ENCODE measurements at places on chromosomes 2 and 18.

DNA sequence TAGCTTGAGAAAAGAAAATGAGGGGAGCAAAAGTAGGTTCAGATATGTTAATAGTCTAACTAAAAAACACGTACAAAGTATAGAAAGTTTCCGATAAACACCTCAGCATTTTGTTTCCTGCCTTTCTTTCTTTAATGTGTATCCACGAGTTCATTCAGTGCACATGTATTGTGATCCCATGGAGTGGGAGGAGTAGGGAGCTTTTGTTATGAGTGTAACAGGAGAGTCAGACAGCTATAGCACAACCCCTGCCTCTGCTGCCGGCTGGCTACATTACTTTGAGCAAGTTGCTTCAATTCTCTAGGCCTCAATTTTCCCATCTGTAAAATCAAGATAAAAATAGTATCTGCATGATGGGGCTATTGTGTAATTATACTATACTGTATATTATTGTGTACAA lies 249.2 kb upstream of the FIGN start:
- no peak for DNase-seq

- DNase-seq: no peak
These were observed 1.8 kb downstream of the C2orf76 start for GRCh38 chr2:119364798-119365197.

DNA sequence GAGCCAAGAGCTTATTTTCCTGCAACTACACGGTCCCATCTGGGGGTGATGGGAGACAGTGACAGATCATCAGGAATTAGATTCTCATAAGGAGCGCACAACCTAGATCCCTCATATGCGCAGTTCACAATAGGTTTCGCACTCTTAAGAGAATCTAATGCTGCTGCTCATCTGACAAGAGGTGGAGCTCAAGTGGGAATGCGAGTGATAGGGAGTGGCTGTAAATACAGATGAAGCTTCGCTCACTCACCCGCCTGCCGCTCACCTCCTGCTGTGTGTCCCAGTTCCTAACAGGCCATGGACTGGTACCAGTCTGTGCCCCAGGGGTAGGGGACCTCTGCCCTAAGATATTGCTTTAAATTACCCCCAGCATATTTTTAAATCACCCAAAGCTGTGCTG lies 10.8 kb downstream of the LRRFIP1 start:
- DNase-seq: no peak

- DNase-seq: no peak
These were observed 105.5 kb downstream of the FMNL2 start for GRCh38 chr2:152440460-152440859.

- no peak for DNase-seq
These were observed 4.4 kb downstream of the ANKRD29 start for GRCh38 chr18:23658285-23658684.

- DNase-seq: no peak
These were observed 210.0 kb downstream of the CDH2 start for GRCh38 chr18:27966881-27967280.

- no peak for DNase-seq
These were observed 151.8 kb downstream of the UBR3 start for GRCh38 chr2:169979025-169979424.

DNA sequence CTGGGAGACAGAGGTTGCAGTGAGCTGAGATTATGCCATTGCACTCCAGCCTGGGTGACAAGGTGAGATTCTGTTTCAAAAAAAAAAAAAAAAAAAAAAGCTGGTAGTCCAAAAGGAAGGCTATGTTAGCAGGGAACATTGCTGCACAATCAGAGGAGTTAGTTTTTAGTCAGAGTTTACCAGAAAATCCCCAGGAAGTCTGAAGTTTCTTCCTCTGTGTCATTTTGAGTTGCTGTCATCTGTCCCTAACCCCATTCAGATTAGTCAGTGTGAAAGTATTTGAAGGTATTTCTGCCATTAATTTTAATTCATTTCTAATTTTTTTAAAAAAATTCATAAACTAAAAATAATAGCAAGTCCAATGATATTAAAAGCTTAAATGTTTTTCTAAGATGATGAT lies 33.5 kb upstream of the CERS6 start:
- no peak for DNase-seq

DNA sequence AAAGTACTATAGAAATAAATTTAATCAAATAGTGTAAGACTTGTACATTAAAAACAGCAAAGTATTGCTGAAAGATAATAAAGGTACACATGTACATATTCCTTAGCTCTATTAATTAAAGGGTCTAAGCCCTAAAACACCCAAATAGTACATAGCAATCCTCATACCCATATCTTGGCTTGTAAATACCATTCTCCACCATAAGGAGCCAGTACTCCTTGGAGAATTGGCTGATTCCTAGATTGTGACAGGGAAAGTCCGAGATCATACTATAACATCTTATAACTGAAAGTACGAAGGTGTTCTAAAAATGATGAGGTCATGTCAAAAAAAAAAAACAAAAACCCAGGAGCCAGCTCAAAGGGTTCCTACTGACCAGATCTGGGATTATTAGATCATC lies 614.6 kb downstream of the SUCLG1 start:
- no peak for DNase-seq

DNA sequence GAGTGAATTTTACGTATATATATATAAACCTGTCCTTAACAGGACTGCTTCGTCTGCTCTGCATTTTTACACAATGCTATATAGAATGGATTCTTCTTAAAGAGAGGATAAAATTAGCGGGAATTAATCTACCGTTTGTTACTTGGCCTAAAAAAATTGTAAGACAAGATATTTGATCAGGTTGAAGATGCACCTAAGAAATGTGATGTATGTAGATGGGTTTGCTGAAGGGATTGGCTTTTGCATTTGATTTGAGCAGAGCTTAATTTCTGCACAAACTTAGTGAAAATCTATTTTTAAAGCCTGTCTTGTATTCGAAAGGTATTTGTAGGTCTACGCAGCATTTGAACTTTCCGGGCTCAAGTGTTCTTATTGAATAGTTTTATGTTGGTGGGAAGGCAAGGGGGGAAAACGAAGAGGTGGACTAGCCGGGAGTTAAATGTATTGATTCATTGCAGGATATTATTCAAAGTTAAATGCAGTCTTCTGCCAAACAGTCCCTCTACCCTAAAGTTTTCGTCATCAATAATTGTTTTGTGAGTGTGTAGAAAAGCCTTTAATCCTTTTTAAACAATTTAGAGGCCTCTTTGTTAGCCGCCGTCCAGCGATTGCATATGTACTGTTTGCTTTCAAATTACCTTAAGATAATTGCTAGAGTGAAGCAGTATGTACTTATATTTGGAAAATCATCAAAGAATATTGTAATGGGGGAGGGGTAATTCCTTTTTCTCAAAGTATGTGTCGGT lies 1.2 kb downstream of the PPP1CB start:
- DNase-seq: no peak
